Renal pelvis (tissue), 12 donors: ENCODE measurements at places on chromosomes 4 and X. TPM values are rescaled to one million over a fixed set of nuclear protein-coding genes. Genes with fewer than 3 reads are reported as not detected.
A peak's percentile ranks its signal among the peaks of the same experiment; 100 is the strongest.

The KLHL4 gene
- polyA plus RNA-seq, result 4.4 TPM

The NUDT11 gene
- polyA plus RNA-seq, result 9.5 TPM

The MAGIX gene
- 8.8 TPM for polyA plus RNA-seq

The WDFY3 gene
- polyA plus RNA-seq, result 63.0 TPM

The ARHGEF6 gene
- polyA plus RNA-seq, result 11.3 TPM

The SERPINA7 gene
- not detected for polyA plus RNA-seq

The PDHA1 gene
- polyA plus RNA-seq, result 271 TPM

The IL21 gene
- not detected for polyA plus RNA-seq

The SMIM43 gene
- 0.65 TPM for polyA plus RNA-seq

The EDA2R gene
- 0.75 TPM for polyA plus RNA-seq

The SPP1 gene
- polyA plus RNA-seq, result 106 TPM

The DKK2 gene
- 1.2 TPM for polyA plus RNA-seq

The RRH gene
- polyA plus RNA-seq, result 0.94 TPM

The ITGB1BP2 gene
- polyA plus RNA-seq, result 1.3 TPM

The ANXA5 gene
- 418 TPM for polyA plus RNA-seq

DNA sequence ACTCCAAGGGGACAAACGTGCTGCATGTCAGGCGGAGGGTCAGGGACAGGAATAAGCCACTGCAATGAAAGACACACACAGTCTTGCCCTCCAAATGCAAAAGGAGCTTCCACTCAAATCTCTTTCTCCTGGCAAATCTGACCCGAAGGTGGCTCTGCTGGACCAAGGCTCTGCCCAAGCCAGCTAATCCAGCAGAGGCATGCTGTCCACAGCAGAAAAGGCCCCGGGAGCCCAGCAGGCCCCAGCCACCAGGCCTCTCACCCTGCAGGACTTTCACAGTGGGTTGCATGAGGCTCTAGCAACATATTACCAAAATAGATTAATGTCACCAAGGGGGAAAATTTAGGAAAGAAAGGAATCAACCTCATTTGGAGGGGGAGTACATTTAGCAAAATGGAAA, 628.6 kb downstream of the BCOR start:
- DNase-seq, result no peak

DNA sequence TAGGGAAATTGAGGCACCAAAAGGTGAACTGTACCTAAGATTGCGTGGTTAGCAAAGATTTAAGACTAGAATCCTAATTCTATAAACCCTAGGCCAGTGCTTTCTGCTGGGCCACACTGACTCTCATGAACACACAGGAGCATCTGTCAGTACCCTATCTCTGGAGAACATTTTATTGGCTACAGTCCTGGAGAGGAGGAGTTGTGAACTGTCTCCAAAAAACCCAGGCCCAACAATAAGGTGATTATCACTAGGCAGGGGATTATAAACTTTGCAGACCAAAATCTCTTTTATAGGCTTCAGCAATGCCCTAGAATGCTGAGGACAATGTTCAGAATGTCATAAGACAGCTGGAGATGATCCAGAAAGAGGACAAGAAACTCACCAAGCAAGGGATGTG, 24.1 kb downstream of the OPHN1 start:
- DNase-seq, result no peak

- DNase-seq, result peak; percentile 87
These were observed 104.2 kb downstream of the AFF1 start for GRCh38 chr4:87038837-87039615.

DNA sequence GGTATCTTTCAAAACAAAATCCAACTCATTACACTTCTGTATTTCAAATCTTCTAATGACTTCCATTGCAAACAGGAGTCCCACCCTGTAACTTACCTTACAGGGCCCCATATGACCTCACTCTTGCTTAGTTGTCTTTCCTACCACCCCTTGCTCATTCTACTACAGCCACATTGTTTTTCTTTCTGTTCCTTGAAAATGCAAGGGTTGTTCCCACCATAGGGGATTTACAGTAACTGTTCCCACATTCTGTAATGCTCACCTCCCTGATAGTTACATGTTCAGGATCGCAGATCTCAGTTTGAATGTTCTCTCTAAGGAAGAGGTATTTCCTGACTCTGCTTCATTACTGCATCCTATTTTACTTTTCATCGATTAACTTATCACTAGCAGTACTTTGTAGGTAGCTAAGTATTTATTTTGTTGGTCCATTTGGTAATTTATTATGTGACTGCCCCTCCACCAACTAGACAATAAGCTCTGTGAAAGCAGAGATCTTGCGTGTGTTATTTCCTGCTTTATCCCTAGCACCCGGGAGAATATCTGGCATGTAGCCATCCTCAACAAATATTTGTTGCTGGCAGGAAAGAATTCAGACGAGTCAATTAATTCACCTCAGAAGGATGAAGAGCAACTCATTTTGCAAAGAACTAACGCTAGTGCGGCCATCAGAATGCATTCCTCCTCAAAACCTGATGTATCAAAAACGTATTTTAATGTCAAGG, 21.4 kb downstream of the MAOB start:
- DNase-seq, result no peak

GRCh38 chrX:126580877-126581276, 28.3 kb upstream of the DCAF12L1 start:
- DNase-seq, result no peak

DNA sequence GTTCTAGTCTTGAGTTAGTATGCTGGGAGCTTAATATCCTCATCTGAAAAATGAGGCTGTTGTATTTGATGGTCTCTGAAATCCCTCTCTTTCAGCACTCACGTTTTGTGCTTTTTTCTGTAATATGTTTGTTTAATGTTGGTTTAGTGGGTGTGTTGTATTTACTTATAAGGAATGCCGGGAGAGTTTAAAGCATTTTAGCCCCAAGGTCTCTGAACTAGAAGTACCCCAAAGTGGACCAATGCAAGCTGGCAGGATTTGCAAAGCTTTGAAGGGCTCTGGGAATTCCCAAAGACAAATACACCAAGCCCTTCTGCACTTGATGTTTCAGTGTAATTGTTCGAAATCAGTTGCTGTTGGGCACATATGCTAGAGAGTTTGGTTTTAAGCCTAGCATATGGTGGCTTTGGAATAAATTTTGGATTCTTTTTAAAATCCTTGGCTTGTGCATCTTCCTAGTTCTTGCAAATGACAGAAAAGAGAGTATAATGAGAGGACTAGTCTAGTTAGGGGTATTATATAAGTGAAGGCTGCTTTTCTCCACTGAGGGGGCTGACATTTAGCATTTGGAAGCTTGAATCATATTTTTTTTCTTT, 371.4 kb upstream of the BOD1L1 start:
- no peak for DNase-seq

DNA sequence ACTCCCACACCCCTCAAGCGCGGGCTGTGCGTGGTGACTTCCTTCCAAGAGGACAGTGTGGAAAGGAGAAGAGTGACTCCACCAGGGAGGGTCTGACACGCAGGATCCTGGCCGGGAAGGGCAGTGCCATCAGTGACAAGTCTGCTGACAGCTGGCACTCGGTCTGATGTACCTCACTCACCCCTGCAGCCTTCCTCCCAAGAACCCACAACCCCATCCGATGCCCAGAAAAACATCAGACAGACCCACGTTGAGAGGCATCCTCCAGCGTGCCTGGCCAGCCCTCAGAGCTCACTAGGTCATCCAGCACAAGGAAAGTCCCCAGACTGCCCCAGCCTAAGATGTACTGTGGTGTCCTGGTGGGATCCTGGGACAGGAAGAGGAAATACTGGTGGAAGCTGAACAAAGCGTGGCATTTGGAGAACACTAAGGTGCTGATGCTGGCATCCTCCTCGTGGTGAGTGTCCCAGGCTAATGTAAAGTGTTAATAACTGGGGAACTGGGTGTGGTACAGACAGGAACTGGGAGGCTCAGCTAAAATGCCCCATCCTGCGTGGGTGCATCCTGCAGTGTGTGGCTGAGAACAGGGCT, 200.0 kb upstream of the PSAPL1 start:
- DNase-seq, result no peak

- DNase-seq, result peak; percentile 29
These were observed 57.4 kb downstream of the ANTXR2 start for GRCh38 chr4:80015407-80016189.

- no peak for DNase-seq
These were observed 29.0 kb downstream of the ENPP6 start for GRCh38 chr4:184188443-184189400.

GRCh38 chrX:134452596-134452995, 7.4 kb upstream of the HPRT1 start:
- DNase-seq, result no peak

DNA sequence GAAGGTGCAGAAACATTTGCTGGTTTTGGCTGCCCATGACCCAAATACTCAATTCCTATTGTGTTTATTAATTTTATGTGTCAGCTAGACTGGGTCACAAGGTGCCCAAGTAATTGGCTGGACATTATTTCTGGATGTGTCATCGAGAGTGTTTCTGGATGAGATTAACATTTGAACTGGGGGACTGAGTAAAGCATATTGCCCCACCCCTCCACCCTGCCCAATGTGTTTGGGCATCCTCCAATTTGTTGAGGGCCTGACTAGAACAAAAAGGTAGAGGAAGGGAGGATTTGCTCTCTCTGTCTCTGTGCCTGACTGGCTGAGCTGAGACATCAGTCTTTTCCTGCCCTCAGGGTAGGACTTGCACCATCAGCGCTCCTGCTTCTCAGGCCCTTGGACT, 29.7 kb upstream of the LCORL start:
- DNase-seq, result no peak

GRCh38 chr4:124152132-124152531, 560.4 kb downstream of the ANKRD50 start:
- no peak for DNase-seq

- DNase-seq, result no peak
These were observed 29.8 kb upstream of the C1QTNF7 start for GRCh38 chr4:15398001-15398400.

- DNase-seq, result no peak
These were observed 67.3 kb downstream of the FBXO8 start for GRCh38 chr4:174215961-174216680.

- DNase-seq, result no peak
These were observed 1191.8 kb downstream of the ARAP2 start for GRCh38 chr4:35052546-35052945.

DNA sequence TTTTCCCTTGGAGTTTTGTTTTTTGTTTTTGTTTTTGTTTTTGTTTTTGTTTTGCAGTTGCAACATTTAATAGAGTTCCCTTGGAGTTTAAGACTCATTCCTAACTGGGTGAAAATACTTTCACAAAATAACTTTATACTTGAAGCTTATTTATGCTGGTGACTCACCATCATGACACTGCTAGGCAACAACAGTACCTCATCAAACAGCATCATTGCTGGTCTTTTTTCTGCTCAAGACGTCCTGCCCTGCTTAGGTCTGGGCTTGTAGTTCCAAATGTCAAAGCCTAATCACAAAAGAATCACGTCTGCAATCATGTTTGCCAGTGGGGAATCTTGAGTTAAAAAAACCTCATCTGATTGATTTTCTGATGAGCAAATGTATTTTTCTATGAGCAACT, 105.7 kb upstream of the PRPS2 start:
- no peak for DNase-seq

DNA sequence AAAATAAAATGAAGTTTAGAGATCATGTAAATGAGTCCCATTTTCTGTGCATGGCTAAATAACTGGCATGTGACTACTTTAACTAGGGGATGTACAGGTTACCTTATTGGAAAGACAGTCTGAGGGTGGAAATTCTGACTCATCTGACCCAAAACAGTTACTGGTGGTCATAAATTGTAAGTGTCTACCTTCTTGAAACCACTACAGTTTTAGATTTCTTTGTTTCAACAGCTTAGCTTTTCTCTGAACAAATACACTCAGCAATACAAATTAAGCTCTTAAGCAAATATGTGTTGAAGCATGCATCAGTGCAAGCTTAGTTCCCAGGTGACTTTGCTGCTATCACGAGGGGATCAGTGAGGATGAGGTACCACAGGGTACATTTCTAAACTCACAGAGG, 60.7 kb upstream of the PGM2 start:
- DNase-seq, result no peak

GRCh38 chrX:118205421-118206395, 89.1 kb upstream of the KLHL13 start:
- DNase-seq, result no peak

DNA sequence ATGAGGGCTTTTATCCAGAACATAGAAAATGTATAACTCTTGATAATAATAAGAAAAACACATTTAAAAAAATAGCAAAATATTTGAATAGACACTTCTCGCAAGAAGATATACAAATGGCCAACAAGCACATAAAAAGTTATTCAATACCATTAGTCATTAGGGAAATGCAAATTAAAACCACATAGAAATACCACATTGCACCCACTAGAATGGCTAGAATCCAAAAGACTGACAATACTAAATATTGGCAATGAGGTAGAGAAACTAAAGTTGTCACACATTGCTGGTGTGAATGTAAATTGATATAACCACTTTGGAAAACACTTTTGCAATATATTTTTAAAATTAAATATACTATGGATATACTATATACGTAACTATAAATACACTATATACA, 754.3 kb upstream of the MAGEB2 start:
- DNase-seq, result no peak

DNA sequence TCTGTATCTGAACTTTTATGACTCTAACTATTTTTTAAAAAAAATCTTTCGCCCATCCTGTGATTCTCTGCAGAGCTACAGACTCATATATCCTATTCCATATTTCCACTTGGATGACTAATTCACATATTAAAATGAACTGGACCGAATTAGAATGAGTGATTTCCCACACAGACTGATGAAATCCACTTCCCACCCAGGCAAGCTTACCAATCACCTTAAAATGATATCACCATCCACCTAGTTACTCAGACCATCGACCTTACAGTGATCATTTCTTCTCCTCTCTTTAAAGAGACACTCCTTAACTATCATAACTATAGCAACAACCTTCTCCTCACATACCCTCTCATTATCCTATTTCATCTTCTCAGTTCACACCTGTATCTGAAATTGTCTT, 34.1 kb upstream of the GUCY1B1 start:
- DNase-seq, result no peak

DNA sequence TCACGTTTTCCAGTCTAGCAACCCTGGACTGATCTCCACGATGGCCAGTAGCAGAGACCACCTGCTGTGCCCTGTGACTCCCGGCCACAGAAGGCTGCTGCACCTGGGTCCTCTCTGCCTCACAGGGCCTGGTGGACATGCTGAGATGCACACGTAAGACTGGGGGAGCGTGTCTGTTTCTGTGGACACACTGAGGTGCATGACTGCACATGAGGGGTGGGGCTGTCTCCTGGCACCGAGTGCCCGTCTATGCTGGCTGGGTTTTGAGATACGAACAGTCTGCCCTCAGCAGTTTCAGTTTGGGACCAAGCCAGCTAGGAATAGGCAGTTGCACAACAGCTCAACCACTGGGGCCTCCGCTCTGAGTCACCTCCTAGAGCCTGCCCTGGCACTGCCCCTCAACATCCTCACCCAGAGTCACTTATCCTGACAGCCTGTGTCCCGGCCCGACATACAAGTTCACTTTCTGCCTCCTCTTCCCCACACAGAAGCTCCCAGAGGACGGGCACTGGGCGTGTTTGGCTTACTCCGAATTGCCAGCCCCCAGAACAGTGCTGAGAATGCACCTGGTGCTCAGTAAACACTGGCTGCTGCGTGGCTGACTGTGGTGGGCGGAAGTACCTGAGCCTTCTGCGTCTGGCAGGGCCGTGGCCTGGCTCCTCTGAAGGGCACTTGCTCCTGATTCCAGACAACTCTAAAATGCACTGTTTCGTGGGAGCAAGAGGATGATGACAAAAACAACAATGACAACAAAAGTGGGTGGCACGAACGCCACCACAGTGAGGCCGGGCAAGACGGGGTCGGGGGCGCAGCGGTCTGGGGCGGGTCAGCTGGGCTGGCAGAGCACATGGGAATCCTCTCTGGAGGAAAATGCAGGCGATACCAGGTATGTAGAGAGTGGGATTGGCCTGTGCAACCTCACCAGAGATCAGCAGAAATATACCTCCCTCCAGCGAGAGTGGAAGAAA, 30.9 kb downstream of the RNF212 start:
- DNase-seq, result peak; percentile 37
